ENCODE measurements at places on chromosomes 6 and 20.

DNA sequence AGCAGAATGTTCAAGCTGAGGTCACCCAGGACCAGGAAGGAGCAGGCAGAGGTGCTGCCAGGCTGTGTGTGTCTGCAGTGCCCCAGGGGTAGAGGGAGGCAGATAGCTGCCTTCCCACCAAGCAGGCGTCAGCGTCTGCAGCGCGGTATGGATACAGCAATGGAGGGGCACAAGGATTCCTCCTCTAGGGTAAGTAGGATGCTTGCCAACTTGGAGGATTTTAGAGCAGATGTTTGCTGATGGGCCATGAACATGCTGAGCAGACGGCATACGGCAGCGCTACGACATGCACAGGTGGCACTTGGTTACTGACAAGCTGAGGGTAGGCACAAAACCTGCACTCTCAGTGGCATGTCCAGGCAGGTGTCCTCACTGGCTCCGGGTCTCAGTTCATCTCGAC lies 48.1 kb downstream of the PSMG4 start:
- DNase-seq, result no peak

GRCh38 chr6:25895771-25896170 lies 21.7 kb upstream of the SLC17A3 start:
- DNase-seq, result no peak

GRCh38 chr6:160678230-160678629 lies 14.2 kb upstream of the LPA start:
- DNase-seq, result no peak

GRCh38 chr6:109687271-109687761 lies 3.7 kb downstream of the AK9 start:
- peak; percentile 41 for DNase-seq

DNA sequence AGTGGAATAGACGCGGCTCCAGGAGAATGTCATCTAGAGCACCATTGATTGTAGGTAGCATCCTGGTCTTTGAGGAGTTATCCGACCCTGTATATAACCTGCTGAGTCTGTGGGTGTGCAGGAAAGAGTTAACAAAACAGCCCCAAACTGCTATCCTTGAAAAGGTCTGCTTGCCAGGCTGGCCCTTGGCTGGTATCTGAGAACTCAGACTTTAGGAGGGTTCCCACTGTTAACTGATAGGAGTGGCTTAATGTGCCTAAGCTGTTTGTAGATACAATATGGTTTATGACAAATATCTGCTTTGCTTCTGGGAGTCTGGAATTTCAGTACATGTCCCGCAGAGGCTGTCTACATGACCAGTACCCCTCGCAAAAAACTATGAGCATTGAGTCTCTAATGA lies 27.6 kb upstream of the MCUR1 start:
- peak; percentile 78 for DNase-seq

GRCh38 chr6:24847402-24847801 lies 48.7 kb upstream of the ARMH2 start:
- DNase-seq, result no peak

DNA sequence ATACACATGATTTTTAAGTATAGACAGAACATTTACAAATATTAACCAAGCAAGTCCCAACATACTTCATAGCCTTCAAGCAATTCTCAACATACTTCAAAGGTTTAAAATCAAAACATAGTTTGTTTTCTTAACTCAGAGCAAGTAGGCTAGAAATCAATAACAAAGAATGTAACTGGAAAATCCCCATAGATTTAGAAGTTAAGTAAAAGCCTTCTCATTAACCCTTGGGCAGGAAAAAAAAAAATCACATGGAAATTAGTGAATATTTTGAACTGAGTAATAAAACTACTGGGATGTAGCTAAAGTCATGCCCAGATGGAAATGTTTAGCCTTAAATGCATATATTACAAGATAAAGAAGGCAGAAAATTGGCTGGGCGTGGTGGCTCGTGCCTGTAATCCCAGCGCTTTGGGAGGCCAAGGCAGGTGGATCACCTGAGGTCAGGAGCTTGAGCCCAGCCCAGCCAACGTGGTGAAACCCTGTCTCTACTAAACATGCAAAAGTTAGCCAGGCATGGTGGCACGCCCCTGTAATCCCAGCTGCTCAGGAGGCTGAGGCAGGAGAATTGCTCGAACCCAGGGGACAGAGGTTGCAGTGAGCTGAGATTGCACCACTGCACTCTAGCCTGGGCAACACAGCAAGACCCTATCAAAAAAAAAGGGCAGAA lies 316.1 kb downstream of the TAF4 start:
- DNase-seq, result no peak

All from hematopoietic multipotent progenitor cell treated with erythropoietin and hydrocortisone succinate and interleukin-3 and kit ligand, for 4 days (in vitro differentiated cells).